T-helper 22 cell (primary cell): ENCODE measurements at places on chromosomes 5 and 9.

GRCh38 chr5:133830911-133831310, 137.5 kb downstream of the C5orf15 start:
- DNase-seq = no peak

- no peak for DNase-seq
Measured at GRCh38 chr5:143931476-143931875, 119.5 kb downstream of the HMHB1 start.

DNA sequence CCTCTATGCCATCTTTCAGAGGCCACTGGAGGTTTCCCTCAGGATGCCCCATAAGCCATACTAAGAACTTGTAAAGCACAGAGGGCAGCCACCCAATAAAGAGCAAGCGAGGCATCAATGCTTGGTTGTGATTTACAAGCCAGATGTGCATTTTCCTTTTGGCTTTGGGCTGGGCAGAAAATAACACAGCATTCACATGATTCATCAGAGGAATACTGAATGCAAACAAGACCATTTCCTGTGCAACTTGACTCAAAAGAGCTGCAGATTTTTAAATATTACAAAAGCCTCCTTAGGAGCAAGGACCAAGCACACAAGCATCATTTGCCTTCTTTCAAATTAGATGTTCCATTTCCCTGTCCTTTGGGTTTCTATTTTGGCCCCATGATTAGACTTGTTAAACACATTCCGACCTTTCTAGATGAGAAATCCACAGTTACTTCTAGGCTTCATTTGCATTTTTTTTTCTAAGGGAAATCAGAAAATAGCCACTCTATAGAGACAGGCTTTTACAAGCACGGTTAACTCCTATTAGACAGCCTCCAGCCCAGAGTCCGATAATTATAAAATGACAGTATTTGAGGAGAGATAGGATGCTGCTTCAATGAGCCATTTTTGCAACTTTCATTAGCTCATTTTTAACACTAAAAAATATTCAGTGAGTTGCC, 207.8 kb downstream of the SEMA5A start:
- DNase-seq = no peak

DNA sequence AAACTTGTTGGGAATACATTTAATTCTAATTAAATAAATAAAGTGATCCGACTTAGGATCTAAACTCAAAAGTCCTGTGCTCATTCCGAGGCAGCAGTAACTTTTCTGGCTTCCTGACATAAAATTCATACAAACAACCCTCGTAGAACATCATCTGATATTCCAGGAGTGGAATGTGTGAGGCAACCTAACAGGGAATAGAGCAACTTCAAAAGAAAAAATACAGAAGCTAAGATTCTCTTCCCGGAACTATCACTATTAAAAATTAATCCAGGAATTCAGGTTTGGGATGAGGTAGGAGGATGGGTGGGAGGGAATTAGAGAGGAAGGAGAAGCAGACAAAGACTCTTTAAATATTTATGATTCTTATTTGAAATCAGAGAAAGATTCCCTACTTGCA, 32.9 kb upstream of the TRIO start:
- no peak for DNase-seq

DNA sequence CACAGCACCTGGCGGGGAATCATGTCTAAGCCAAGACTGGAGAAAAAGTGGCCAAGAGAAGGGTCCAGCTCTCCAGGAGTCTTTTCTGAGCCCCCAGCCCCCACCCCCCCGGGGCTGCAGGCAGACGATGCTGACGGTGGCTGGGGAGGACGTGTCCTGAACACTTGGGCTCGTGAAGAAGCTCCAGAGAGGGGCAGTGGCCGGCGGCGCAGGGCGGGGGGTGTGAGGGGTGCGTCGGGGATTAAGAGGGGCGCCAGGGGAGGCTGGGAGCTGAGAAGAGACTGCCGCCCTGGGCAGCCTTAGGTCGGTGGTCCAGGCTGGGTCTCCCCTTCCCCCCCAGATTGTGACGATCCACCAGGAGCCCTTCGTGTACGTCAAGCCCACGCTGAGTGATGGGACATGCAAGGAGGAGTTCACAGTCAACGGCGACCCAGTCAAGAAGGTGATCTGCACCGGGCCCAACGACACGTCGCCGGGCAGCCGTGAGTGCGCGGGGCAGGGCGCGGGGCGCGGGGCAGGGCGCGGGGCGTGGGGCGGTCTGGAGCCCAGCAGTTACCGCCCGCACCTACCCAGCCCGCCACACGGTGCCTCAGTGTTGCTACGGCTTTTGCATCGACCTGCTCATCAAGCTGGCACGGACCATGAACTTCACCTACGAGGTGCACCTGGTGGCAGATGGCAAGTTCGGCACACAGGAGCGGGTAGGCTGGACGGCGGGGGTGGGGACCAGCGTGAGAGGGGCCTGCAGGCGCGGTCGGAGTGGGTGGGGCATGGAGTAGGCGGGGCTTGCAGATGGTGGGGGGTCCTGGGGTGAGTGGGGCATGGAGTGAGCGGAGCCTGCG, 8.9 kb downstream of the LRRC26 start:
- DNase-seq = no peak

DNA sequence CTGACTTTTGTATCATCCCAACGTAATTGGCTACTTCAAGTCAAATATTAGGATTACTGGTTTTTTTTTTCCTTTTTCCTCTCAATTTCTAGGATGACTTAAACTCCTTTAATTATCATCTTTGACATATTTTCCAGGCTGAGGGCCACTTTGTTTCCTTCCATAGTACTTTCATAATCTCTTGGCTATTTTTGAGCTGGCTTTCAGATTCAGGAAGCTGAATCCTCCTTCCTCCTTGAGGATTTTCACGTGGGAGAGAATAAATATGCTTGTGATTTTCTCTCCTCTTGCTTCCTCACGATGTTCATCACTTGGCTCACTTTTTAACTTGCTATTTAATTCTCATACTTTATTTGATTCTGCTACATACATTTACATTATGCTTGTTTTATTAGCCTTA, 88.1 kb downstream of the ITGA1 start:
- no peak for DNase-seq
